ENCODE measurements at places on chromosomes 13 and 19.

DNA sequence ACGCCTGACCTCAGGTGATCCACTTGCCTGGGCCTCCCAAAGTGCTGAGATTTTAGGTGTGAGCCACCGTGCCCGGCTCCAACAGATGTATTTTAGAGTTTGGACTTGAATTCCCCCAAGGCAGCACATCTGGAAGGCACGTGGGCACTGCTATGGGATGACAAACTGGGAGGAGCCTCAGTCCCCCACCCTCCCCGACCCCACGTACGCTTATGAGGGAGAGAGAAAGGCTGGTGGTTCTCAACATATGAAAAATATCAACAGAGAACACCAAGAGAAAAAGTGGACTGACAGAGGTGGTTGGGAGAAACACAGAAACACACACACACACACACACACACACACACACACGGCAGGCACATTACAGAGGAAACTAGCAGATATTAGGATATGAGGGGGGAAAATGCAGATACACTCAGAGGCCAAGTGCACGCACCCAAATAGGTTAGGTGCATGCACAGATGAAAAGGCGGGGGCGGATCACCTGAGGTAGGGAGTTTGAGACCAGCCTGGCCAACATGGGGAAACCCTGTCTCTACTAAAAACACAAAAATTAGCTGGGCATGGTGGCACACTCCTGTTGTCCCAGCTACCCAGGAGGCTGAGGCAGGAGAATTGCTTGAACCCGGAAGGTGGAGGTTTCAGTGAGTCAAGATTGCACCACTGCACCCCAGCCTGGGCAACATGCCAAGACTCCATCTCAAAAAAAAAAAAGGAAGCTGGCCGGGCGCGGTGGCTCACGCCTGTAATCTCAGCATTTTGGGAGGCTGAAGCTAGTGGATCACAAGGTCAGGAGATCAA is 3.2 kb downstream of the STX10 start:
- no peak for DNase-seq

- DNase-seq: no peak
Observed at GRCh38 chr13:62207388-62207787, 791.7 kb upstream of the PCDH20 start.

DNA sequence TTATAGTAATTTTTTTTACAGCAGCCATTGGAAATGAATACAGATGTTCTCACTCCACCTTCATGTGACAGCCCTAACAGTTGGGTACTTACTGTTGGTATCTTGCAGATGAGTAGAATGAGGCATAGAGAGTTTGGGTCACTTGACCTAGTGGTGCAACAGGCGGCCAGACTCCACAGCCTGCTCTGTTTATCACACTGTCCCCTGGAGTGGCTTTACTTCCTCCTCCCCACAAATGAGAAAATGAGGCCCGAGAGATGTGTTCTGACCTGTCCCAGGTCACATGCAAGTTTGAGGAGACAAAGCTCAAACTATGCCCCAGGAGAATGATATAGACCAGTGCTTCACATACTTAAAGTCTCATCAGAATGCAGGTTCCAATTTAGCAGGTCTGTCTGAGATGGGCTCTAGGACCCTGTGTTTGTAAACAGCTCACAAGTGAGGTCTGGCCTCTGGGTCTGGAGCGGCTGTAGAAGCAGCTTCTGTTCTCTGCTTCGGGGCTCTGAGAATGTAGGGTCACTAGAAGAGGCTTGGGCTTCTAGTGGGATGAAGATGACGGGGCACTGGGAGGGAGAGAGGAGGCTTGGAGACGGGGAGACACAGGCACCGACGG is 37.4 kb upstream of the RCBTB2 start:
- no peak for DNase-seq

DNA sequence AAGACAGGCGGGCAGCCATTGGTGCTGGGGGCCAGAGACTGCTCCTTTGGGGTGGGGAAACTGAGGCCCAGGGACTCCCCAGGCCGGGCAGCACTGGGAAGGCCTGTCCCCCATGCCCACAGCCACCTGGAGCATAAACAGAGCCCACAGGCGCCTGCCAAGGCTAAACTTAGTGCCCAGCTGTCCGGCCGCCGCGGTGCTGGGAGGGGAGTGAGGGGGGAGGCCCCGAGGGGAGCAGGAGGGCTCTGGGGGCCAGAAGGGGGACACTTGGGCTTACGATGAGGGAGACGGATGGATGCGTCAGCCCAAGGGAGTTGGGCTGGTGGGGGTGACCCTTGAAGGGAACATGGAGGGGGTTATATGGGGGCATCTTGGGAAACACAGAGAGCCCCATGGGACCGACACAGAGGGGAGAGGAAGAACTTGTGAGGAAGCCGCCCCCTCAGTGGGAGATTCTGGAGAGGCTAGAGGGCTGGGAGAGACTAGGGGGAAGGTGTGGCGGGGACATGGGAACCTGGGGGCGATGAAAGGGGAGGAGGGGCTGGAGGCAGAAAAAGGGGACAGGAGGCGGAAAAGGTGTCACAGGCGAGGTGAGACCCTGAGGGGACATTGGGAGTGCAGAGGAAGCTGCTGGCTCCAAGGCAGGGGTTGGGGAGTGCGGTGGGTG is 2.2 kb downstream of the CERS1 start:
- no peak for DNase-seq

DNA sequence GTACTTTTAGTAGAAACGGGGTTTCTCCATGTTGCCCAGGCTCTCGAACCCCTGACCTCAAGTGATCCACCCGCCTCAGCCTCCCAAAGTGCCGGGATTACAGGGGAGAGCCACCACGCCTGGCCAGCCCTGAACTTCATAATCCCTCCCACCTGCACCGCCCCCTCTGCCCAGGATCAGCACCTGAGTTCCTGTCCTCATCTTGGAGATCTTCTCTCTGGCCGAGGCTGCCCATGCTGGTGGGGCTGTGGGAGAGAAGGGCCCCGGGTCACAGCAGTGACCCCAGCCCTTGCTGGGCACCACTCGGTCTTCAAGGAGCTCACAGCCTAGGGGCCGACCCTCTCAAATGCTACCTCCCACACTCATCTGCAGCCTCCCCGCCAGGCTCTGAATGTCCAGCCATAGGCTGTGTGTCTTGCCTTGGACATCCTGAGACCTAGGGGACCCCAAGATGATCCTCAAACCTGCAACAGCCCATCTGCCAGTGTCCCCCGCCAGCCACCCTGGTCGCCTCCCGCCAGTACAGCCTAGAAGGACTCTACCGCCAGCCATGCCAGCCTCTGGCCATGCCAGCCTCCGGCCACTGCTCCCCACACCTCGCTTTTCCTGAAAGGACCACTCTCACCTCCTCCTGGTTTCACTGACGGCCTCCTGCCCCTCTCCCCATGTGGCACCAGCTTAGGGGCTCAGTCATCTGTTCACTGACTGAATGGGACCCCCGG is 1.5 kb downstream of the ATP8B3 start:
- DNase-seq: no peak

- no peak for DNase-seq
Observed at GRCh38 chr13:106734198-106734597, 166.3 kb upstream of the ARGLU1 start.

DNA sequence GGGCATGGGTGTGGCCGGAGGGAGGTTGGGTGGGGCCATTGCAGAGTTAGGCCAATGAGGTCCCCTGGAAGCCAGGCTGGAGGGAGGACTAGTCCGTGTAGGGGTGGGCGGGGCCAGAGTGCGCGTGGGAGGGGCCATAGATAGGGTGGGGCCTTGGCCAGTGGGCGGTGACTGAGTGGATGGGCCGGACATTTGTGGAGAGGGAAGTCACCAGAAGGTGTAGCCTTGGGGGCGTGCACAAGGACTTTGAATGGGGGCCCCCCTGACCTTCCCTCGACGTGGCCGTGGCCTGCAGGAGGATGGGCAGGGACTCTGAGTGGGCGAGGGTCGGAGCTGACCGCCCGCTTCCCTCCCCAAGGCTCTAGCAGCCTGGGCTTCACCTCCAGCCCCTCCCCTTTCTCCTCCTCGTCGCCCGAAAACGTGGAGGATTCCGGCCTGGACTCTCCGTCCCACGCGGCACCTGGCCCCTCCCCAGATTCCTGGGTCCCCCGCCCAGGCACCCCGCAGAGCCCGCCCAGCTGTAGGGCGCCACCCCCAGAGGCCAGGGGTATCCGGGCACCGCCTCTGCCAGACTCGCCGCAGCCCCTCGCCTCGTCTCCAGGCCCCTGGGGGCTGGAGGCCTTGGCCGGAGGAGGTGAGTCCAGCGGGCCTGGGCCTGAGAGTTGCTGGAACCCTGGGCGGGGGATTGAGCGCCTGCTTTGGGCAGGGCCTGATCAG is 16.5 kb upstream of the B3GNT3 start:
- DNase-seq: peak; percentile 20

DNA sequence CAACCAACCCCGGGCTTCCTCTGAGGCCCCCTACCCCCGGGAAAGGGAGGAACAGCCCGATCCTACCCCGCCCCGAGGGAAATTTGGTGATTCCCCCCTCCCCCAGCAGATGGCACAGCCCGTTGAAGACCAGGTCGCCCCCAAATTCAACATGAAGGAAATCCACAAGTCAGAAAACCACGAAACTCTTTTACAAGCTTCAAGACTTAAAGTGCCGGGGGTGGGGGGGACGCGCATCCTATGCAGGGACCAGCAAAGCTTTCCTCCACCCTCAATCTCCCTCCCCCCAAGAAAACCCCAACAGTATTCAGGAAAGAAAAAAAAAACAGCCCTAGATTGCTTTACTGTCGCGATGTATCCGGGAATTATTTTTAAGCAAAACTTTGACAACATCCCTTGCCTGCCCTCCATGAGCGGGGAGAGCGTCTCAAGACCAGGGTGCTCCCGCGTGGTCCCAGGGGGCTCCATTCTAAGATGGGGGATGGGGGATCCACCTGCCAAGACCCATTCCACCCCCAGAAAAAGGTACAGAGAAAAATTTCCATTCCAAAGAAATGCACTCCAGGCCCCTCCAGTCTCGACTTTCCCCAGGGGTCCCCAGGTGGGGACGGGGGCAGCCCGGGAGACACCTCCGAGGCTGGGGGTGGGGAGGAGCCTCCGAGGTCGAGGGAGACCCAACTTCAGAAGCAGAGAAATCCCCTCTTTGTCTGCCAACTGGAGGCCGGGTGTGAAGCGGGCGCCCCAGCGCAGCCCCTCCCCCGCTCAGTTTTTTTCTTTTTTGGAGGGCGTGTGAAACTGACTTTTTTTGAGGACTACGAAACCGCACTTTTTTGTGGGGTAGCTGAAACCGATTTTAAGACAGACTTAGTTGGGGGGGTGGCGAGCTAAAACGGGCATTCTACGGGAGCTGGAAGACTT is 1.5 kb downstream of the TCF3 start:
- peak; percentile 55 for DNase-seq

- peak; percentile 45 for DNase-seq
Observed at GRCh38 chr13:35881360-35881759, 249.8 kb downstream of the DCLK1 start.

GRCh38 chr13:88544836-88545235 is 873.7 kb downstream of the SLITRK5 start:
- DNase-seq: no peak

DNA sequence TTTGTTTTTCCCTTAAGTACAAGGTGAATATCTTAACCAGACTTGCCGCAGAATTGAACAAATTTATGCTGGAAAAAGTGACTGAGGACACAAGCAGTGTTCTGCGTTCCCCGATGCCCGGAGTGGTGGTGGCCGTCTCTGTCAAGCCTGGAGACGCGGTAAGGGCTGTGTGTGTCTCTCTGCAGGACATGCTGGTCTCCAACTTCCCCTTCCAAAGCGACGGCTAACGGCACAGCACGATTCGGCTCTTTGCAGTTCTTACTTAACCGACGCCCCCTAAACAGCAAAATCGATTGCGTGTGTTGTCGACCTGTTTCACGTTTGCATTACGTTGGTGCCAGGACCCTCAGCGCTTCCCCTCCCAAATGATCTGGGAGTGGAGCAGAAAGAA is 73.2 kb downstream of the GGACT start:
- DNase-seq: no peak

DNA sequence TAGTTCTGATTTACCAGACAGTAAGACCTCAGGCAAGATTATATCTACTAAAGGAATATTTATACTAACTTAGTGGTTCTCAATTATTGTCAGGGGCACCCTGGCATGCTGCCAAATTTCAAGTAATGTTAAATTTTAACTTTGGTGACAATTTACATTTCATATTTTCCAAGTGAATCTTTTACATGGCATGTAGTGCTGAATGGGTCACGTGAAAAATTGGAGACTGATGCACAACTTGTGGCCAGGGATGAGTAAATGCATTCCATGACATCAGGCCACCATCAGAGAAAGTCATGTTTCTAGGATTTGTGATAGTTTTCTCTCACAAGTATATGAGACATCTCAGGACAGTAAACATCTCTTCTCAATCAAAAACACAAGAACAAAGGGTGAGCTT is 202.6 kb upstream of the SOX21 start:
- DNase-seq: no peak

- DNase-seq: no peak
Observed at GRCh38 chr13:99281811-99282263, 23.7 kb upstream of the GPR18 start.

- no peak for DNase-seq
Observed at GRCh38 chr13:71513411-71514033, 353.5 kb downstream of the DACH1 start.

- no peak for DNase-seq
Observed at GRCh38 chr13:81658598-81659370, 1317.9 kb upstream of the SPRY2 start.

GRCh38 chr19:6983448-6983847 is 37.8 kb downstream of the MBD3L2B start:
- no peak for DNase-seq

GRCh38 chr19:38542040-38542439 is 75.7 kb downstream of the MAP4K1 start:
- no peak for DNase-seq

DNA sequence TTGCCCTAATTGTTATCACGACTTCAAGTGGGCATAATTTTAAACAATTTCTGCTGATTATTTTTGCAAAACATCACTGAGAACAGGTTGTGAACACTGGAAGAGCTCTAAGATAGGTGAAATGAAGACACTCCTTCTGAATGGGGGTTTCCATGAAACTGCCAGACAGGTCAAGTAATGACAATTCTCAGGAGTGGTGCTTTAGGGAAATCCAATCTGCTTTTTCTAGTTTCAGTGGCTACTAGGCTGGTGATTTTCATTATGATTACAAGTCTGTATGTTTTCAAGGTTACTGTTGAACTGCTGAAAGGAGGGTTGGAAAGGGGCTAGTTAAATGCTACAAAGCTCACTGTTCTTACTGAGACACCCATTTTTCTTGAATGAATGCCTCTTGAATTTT is 1724.2 kb downstream of the PCDH9 start:
- DNase-seq: no peak

- DNase-seq: peak; percentile 76
Observed at GRCh38 chr13:100588331-100589177, at the start of gene GGACT. TSS of gene GGACT (minus strand) at chr13:100588789. CDS start at chr13:100532591, 56,198 bp downstream.

DNA sequence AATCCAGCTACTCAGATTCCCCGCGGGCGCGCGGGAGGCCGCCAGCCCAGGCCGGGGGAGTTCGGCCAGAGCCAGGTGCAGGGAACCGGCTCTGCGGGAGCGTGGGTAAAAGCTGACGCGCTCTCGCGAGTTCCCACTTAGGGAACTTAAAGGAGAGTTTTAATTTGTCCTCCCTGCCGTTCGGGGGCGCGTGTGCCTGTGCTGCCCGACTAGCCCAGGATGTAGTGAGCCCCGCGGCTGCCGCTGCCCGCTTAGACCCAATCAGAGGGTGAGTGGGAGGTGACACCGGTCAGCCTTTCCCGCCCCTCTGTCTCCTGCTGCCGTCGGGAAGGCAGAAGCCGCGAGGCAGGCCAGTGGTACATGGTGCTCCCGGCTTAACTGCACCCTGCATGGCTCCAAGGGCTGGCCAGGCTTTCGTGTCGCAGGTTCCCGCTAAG is 36.0 kb upstream of the NEK3 start:
- DNase-seq: peak; percentile 72

GRCh38 chr19:18450931-18451836 is 13.3 kb upstream of the ISYNA1 start:
- peak; percentile 89 for DNase-seq

GRCh38 chr13:42174344-42175162 is 97.4 kb upstream of the AKAP11 start:
- peak; percentile 22 for DNase-seq

All from adipocyte (in vitro differentiated cells).